ENCODE measurements at places on chromosomes 6 and 20.

- DNase-seq, result no peak
Observed at GRCh38 chr6:158152659-158153058, 15.4 kb downstream of the SERAC1 start.

DNA sequence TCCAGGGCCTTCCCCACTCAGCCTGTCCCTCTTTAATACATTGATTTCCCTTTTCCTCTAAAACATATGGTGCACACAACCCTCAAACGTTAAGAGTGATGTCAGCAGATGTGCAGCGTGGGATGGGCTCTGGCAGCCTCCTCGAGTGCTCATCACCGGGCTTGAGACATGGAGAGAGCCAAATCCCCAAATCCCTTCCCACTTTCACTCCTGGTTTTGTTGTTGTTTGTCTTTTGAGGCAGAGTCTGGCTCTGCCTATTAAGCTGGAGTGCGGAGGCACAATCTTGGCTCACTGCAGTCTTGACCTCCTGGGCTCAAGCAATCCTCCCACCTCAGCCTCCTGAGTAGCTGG lies 5.8 kb upstream of the PLTP start:
- no peak for DNase-seq

DNA sequence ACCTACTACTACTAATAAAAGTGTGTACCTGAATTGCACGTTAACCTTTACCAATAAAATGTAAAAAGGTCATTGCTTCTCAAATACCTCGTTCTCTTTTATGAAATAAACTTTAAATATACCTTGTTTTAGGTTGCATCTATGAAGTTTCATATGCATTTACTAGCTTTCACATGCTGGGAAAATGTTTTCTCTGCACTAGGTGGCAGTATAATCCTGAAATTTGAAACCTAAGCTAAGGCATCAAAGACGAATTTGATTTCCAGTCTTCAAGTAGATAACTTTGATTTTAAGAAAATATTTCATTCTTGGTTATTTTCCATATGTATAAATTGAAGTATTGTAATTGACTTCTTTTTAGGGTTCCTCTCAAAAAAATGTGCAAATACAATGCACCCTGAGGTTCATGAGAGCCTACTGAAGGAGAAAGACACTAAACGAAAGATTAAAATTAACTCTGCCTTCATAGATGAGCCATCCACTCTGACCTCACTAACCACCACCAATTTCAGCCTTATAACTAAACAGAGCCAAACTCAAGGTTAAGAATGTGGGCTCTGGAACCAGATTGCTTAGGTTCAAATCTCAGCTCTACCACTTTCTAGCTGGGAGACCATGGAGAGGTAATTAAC lies 7.3 kb upstream of the COL9A1 start:
- DNase-seq, result peak; percentile 82

- DNase-seq, result no peak
Observed at GRCh38 chr20:10520528-10520927, 85.4 kb downstream of the SLX4IP start.

DNA sequence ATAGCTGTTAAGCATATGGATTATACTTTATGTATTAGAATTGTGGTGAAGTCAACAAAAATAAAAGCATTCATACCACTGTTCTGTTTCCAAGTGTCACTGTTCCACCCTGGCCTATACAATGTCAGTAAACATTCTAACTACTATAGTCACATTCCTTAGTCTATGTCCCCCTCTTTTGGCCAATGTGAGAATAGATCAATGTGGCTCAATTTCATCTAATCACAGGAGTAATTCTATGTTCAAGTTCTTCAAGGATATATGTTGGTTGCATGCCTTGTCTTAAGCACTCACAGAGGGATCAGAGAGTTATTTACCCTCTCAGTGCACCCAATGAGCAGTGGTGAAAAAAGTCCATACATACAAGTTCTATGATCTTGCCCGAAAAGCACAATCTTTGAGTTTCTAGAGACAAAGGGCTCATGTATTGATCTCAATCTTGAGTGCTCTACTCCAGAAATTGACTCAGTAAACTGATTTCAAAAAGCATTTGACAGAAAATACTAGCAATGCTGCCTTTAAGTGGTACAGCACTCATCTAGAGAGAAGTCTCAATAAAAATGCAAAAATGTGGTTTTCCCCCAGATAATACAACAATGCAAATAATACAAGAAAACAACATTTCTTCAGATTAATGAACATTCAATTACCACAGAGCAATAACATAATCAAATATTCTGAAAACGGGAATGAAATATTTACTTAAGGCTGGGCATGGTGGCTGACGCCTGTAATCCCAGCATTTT lies 16.5 kb downstream of the SMLR1 start:
- DNase-seq, result peak; percentile 86

All from OCI-M1 (cell line).